ENCODE measurements at places on chromosomes 5 and 9.

DNA sequence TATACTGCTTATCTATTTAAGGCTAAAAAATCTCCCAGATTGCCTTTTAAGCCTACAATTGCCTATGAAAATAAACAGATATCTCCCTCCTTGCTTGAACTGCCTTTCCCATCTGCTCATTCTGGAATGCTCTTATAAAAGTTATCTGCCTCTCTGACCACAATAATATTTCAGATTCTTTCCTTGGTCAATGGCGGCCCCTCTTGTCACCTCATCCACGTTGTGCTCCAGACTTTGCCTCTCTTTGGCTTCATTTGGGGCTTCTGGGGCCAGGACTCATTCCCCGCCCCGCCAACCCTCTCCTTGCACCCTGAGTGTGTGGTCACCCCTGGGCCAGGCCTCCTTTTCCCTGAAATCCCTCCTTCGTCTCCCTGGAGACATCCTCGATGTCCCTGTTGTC is 110.0 kb upstream of the RPS23 start:
- DNase-seq: no peak

DNA sequence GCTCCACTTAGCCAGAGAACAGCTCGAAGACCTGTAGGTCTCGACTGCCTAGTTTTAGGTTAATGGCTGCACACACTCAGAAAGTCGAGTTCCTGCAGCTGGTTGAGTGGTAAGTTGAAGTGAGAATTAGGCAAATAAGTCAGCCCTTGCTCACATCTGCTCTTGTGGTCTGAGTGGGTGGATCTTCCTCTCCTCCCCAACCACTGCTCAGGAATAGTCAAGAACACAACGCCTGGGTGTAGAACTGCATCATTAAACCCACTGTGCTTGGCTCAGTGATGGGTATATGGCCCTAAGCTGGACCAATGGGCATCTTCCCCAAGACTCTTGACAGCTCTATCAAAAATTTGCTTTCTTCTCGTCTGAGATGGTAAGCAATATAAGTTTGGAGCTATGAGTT is 20.9 kb upstream of the ADAM19 start:
- peak; percentile 97 for DNase-seq

GRCh38 chr9:97109194-97109811 is 70.4 kb upstream of the CTSV start:
- DNase-seq: peak; percentile 7

GRCh38 chr5:94551858-94552257 is 66.5 kb downstream of the KIAA0825 start:
- no peak for DNase-seq

GRCh38 chr5:150319484-150319790 is 16.7 kb upstream of the ARSI start:
- DNase-seq: no peak

DNA sequence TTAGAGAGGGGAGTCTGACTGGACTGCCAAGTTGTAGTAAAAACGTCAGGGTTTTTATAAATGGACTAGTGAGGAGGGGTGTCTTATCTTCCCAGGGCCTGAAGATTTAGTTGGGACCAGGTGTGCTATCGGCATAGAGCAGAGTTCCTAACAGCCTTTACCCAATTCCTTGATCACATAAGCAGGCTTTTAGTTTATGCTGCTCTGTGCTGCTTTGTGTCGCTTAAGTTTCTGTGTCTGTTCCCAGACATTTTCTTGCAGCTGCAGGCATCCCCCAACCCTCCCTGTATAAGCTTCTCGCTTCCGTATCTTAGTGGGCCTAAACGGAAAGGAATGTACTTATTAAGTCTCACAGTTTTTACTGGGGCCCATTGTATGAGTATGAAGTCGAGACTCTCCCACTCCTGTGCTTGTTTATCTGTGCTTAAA is 2.6 kb upstream of the SMC5 start:
- DNase-seq: no peak

- DNase-seq: no peak
Observed at GRCh38 chr9:17870722-17871121, 291.9 kb downstream of the SH3GL2 start.

- DNase-seq: no peak
Observed at GRCh38 chr5:101045689-101046088, 142.6 kb upstream of the ST8SIA4 start.

- no peak for DNase-seq
Observed at GRCh38 chr9:116027096-116027495, 126.5 kb upstream of the PAPPA start.

DNA sequence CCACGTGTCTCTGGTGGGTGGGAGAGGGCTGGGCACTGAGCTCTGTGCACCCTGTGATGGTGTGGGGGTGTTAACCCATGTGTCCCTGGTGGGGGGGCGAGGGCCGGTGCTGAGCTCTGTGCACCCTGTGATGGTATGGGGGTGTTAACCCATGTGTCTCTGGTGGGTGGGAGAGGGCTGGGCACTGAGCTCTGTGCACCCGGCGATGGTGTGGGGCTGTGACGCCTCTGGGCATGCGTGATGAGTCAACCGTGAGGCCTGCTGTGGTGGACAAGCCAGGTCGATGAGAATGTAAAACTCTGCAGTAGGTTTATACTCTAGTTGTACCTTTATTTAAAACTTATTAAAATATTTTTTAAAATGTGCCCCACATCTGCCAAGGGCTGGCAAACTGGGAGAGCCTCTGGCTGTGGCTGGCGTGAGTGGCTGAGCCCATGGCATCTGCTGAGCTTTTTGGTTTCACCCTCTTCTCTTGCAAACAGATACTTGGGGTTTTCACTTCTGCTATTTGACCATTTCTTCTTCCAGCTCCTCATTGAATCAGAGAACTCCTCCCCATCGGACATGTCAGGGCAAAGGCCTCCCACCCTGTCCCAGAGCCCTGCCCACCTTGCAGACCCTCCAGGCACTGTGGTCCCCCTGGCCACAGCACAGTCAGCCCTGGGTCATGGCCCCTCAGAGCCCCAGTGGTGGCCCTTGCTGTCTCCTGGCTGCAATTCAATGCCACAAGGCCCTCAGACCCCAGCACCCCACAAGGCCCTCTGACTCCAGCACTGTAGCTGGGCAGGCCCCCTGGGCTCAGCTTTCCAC is 18.5 kb upstream of the EXOC3 start:
- peak; percentile 71 for DNase-seq

GRCh38 chr5:9775339-9775738 is 145.2 kb upstream of the TAS2R1 start:
- no peak for DNase-seq

DNA sequence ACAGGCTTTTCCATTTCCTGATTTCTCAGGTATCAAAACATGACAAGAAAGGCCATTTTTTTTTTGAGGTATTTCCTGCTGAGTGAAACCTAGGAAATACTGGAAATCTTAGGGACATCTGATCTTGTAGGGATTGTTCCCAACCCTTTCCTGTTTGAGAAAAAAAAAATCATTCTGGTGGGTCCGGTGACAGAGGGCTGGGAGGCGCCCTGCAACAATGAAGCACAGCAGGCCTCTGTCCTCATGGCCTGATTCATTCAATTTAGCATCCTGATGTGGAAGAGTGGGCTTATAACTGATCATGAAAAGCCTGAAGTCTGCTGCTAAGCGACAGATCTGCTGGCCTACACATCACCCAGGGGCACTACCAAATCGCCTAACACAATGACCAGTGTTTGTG is 3.0 kb upstream of the C9orf153 start:
- DNase-seq: no peak

All from GM12864 (cell line).